ENCODE measurements at places on chromosomes 4 and X. TPM values are rescaled to one million over a fixed set of nuclear protein-coding genes. Genes with fewer than 3 reads are reported as not detected.

- no peak for ATAC-seq
Measured at GRCh38 chr4:24856586-24856985, 56.3 kb downstream of the CCDC149 start.

GRCh38 chrX:133374874-133375387, 40.4 kb downstream of the GPC4 start:
- ATAC-seq, result no peak

Gene SOD3
- 385 TPM for total RNA-seq

Gene TLR8
- total RNA-seq, result 0.47 TPM

Gene PALLD
- total RNA-seq, result 2,270 TPM
